ENCODE measurements at places on chromosomes 11 and 22.

DNA sequence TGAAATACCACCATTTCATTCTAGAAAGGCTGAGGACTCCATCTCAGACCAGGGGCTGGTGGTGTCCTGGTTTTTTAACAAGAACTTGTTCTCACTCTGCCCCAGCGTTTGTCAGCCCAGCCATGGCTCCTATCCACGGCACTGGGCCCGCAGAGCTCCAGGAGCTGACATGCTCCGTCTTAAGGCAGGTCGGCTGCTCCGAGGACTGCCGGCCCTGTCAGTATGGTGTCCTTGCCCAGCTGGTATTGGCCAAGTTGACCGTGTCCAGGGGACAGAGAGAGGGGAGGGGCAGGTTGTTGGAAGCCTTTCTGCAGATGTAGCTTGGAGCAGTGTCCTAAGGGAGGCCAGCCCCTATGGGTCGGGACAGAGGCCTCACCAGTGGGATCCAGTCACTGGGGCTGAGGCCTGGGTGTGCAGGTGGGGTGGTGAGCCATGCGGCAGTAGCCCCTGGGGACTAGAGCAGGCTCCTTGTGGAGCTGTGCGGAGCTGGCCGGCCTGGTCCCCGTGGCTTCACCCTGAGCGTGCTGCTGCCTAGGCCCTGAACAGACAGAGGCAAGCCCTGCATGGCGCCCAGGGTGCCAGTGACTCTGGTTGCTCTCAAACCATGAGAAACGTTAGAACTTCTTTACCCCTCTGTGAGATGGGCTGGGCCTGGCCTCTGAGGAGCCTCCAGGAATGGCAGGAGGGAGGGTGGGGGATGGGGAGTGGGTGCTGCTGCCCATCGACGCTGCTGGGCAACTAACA is 39.9 kb upstream of the KCNQ1OT1 start:
- no peak for DNase-seq

DNA sequence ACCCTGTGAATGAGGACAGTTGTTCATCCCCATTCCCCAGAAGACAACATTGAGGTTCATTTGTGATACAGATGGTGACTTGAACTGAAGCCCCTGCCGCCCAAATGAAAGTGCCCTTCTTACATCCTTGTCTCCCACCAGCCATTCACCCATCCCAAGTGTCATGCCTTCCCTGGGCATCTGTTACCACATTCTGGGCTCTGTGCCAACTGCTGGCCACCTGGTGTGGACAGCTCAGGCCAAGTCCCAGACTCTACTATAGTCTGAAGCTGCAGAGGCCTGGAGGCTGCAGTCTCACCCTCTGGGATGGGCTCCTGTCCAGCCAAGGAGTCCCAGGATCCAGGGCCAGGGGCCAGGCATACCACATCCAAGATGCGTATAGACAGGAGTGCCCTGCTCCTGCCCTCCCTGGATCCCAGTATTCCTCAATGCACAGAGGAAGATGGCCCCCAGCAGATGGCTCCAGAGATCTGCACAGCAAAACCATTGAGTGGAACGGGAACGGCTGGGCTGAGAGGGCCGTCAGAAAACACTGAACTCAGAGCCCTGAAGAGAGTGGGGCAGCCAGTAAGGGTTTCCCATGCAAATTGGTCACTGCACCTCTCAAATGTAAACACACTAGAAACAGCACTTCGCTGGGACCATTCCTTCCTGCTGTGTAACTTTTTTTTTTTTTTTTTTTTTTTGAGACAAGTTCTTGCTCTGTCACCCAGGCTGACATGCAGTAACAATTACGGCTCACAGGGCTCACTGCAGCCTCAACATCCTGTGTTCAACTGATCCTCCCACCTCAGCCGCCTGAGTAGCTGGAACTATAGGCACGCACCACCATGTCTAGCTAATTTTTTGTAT is 22.8 kb downstream of the ARRB1 start:
- DNase-seq: peak; percentile 28

GRCh38 chr11:17743026-17743807 is 8.6 kb downstream of the KCNC1 start:
- DNase-seq: no peak

GRCh38 chr22:46758121-46758520 is 4.3 kb upstream of the TBC1D22A start:
- no peak for DNase-seq

- no peak for DNase-seq
Observed at GRCh38 chr11:104124979-104125378, 39.0 kb downstream of the PDGFD start.

GRCh38 chr11:133808393-133809140 is 36.7 kb downstream of the SPATA19 start:
- no peak for DNase-seq

All from stimulated activated CD4-positive, alpha-beta T cell treated with anti-CD3 and anti-CD28 coated beads, Interleukin-12 subunit alpha, Interleukin-12 subunit beta, amount 100 ng/mL, for 4 hours (primary cell).